ENCODE measurements at places on chromosomes 1 and 21.

- DNase-seq: no peak
Observed at GRCh38 chr1:30698401-30698981, 24.9 kb downstream of the MATN1 start.

GRCh38 chr21:38012672-38013071 is 96.4 kb upstream of the KCNJ6 start:
- DNase-seq: no peak

GRCh38 chr1:247905181-247905580 is 9.8 kb downstream of the OR2W3 start:
- no peak for DNase-seq

DNA sequence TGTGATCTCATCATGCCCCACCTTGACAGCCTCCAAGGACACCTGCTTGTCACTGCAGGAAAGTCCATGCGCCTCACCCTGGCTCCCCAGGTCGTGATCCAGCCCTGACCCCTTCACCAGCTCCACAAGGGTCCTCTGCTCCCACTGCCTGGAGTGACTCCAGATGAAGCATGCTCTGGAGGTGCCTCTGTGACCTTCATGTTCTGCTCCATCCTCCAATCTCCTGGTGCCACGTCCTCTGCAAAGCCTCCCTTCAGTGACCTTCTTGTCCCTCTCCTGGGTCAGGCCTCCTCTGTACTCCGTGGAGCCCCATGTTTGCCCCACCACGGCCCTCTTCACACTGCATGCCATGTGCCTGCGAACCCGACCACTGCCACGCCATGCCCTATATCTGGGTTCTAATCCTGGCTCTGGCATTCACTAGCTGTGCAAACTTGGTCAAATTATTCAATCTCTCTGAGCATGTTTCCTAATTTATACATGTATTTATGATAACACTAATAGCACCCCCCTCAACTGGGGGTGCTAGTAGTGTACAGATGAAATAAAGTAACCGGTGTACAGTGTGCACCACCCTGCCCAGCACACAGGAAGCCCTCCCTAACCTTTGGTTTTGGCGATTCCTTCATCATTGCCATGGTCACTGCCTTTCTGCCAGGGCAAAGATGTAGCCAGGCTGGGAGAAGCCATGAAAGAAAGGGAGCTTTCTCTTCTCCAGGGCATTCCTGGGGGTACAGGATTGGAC is 77.4 kb downstream of the STUM start:
- DNase-seq: no peak

All from stimulated activated CD8-positive, alpha-beta memory T cell treated with anti-CD3 and anti-CD28 coated beads, Interleukin-2, amount 100 ng/mL, for 1 hour (primary cell).